ENCODE measurements at places on chromosomes 1 and 21.

DNA sequence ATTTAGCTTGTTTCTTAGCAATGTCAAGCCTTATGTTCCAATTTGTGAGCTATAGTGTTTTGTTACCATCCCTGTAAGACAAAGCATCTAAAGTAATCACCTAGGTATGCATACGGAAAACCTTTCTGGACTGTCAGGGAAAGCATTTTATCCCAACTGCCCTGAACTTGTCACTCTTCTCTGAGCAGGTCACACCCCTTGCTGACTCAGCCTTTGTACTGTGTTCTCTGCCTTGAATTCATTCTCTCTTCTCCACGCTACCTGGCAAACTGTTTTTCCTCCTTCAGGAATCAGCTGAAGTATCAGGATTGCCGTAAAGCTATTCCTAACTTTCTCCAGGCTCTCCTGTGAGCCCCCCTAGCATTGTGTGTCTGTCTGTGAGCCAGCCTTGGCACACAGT, 54.2 kb downstream of the PBX1 start:
- DNase-seq, result no peak

- DNase-seq, result no peak
Observed at GRCh38 chr21:16005996-16006395, 276.2 kb downstream of the USP25 start.

DNA sequence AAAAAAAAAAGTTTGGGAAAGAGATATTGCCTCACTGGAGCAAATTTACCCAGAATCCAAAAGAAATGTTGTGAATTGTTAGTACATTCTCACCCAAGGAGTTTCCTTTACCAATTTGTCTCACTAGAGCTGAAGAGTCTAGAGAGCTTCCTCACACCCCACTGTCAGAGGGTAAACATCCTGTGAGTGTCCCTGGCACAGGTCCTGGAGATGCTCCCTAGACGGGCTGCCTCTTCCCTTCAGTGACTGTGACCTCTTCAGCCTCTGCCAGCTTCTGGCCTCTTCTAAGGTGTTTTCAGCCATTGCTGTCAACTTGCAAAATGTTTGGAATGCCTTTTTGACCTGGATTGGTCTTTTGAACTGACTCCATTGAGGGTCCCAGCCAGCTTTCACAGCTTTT, 159.4 kb downstream of the DHRS3 start:
- no peak for DNase-seq

- DNase-seq, result no peak
Observed at GRCh38 chr1:114270282-114270681, 116.6 kb upstream of the SYT6 start.

- DNase-seq, result no peak
Observed at GRCh38 chr1:234840253-234840652, 230.3 kb upstream of the IRF2BP2 start.

- DNase-seq, result no peak
Observed at GRCh38 chr1:95889400-95889799, 655.4 kb downstream of the RWDD3 start.

DNA sequence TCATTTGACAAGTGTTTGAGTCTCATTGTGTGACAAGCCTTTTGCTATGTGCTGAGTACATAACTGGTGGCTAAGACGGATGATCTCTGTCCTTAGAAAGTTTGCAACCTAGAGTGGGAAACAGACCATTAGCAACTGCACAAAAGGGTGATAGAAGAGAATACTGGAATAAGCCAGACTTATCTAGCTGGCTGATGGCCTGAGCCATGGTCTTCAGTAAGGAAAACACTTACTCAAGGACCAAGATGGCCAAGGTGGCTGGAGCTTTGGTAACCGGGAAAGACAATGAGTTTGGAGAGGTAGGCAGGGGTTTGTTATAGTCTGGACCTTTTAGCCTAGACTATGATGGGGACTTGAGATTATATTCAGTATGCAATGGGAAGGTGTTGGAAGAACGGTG, 1.6 kb upstream of the TAF12 start:
- DNase-seq, result no peak

DNA sequence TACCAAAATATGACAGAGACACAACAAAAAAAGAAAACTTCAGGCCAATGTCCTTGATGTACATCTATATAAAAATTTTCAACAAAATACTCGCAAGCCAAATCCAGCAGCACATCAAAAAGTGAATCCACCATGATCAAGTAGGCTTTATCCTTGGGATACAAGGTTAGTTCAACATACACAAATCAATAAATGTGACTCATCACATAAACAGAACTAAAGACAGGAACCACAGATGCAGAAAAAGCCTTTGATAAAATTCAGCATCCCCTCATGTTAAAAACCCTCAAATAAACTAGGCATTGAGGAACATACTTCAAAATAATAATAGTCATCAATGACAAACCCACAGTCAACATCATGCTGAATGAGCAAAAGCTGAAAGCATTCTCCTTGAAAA, 101.5 kb downstream of the NME7 start:
- DNase-seq, result no peak

DNA sequence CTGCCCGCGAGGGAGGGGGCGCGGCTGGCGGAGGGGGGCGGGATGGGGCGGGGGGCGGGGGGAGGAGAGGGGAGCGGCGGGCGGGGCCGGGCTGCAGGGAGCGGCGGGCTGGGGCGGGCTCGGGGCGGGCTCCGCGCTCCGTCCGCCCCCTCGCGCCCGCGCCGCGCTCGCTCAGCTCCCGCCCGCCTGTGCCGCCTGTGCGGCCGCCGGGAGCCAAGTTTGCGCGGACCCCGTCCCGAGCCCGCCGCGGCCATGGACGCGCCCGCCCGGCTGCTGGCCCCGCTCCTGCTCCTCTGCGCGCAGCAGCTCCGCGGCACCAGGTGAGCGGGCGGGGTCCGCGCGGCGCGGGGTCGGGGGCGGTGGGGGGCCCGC, at the start of gene GABRD:
Gene GABRD (plus strand): TSS at position 174 of the 372 bp plus-strand sequence. CDS start 79 bp downstream, at position 253.
- no peak for DNase-seq

- no peak for DNase-seq
Observed at GRCh38 chr1:6360517-6361070, 33.0 kb downstream of the ACOT7 start.

- no peak for DNase-seq
Observed at GRCh38 chr1:194717941-194718340, 1531.5 kb upstream of the B3GALT2 start.

- no peak for DNase-seq
Observed at GRCh38 chr1:246805135-246805716, 81.0 kb downstream of the SCCPDH start.

- no peak for DNase-seq
Observed at GRCh38 chr1:12143631-12144155, 23.1 kb upstream of the TNFRSF1B start.

GRCh38 chr1:172723251-172723650, 64.3 kb downstream of the FASLG start:
- no peak for DNase-seq

DNA sequence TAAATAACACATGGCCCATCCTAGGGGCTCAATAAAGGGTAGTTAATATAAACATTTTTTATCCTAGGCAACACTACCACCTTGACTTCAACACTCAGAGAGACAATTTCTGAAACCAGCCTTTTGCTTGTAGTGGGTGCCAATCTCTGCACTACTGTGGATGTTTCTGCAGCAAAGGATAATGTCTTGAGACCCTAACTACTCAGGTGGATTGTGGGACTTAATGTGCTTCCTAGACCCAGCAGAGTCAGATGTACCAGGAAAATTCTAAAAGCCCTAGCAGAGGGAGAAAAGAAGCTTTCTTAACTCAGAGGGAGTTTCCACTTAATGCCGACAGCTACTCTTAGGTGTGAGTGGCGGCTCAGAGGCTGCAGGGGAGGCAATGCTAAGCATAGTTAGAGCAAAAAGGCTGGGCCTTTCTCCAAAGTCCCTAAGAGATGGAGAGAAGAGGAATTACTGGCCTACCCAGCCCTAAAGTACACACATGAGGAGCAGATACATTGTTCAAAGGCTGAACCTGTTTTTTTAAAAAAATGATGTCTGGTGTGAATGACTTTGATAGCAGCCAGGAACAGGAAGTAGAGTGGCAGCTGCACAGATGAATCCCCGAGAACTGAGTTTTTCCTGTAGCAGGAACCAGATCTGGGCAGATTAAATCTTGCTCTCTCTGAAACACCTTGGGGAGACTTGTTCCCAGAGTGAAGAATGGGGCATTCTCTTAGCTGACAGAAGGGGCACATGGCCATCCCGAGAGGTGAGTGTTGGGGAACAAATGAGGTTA, 33.5 kb upstream of the ABCD3 start:
- no peak for DNase-seq

GRCh38 chr1:47187926-47188250, 1.9 kb downstream of the PDZK1IP1 start:
- DNase-seq, result no peak

DNA sequence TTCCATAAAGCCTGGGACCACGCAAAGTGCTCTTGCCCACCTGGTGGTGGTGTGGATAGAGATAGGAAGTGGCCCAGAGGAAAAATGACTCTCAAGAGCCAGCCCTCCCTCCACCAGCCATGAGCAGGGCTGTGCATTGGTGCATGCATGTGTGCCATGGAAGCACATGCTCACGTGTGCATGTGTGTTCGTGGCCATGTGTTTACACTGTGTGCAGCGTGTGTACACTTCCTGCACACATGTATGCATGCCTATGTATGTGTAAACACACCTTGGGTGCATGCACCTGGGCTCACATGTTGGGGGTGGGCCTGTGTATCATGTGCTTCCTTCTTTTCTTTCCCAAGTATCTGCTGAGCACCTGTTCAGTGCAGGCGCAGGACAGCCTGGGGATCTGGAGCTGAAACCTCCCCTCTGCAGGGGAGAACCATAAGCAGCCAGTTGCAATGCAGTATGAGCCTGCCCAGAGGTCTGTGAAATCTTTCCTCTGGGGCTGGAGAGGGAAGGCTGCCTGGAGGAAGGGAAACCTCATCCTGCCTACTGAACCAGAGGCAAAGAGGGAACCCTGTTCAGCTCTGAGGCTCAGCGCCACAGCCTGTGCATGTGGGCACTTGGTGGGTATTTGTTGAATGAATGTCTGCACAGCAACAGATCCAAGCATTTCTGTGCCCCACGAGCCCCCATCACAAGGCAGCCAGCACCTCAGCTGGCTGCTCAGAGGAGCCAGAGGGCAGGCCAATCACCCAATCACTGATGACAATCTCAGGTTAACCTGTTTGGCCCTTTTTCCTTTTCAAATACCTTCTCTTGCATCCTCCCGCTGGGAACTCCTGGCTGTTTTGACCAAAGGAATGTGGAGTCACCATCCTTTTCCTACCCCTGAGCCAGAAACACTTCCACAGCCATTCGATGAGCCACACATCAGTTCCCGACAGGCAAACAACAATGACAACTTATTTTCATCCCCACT, 327.0 kb downstream of the NPHP4 start:
- no peak for DNase-seq

DNA sequence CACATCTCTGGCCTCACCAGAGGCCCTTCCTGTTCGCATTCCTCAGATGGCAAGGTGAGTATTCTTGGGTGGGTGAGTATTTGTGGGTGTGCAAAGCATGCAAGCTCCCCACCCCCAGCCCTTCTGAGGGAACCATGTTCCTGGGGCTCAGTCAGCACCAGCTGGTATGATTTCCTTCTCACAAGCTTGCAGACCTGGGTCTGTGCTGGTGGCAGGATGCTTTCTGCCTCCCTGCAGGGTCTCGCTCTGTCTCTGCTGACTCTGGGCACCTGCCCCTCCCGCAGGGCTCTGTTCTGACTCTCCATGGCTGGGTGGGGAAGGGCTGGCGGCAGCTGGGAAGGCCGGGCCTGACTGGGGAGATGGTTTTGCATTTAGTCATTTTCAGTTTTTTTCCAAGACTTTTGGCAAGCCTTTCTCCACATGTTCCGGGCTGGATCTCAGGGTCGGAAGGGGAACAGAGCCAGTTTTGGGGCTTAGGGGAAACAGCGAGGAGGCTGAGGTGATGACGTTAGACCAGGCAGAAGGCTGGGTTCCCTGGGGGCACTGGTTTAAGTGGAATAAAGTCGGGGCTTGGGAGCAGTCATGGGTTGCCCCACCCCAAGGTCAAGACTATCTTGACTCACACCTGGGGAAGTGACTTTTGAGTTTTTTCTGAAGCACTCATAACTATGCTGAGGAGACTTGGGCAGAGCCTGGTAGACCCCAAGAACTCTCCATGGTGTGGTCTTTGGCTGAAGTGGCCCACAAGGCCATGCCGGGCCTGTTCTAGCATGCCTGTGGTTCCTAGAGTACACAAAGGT, 6.2 kb downstream of the RASSF5 start:
- DNase-seq, result no peak

DNA sequence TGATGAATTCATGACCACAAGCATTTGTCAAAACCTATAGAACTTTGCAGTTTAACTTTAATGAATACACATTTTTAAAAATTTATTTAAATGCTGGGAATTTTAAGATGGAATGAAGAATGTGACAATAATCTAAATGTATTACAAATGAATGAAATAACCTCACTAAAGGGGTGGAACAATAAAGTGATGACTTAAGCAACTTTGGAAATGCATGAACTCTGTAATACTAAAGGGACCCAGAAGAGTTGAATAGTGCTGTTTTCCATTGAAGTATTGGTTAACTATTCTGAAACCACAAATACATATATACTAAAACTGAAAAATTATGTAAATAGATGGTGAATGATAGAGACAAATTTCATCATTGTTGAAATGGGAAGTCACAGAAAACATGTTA, 1395.1 kb downstream of the NCAM2 start:
- no peak for DNase-seq

DNA sequence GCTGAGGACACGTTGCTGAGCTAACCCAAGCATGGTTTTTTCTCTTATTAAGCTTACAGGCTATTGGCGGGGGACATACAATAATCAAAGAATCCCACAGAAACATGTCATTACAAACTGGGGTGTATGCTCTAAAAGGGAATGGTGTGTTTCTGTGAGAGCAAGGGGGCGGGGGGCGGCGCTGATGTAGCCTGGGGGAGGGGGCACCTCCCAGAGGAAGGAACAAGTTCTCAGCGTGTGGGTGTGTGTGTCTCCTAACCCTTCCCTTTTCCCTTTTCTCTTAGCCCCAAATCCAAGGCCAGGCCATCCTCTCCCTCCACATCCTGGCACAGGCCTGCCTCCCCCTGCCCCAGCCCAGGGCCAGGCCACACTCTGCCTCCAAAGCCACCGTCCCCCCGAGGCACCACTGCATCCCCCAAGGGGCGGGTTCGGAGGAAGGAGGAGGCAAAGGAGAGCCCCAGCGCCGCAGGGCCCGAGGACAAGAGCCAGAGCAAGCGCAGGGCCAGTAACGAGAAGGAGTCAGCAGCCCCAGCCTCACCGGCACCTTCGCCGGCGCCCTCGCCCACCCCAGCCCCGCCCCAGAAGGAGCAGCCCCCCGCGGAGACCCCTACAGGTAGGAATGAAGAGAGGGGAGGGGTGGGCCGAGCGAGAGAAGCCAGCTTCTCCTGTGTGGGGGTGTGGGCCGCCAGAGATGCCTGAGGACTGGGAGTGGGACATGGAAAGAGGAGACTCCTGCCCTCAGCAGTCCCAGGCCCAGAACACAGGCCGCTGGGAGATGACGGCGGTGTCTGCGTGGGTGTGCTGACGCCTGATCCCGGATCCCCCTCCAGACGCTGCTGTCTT, 21.9 kb downstream of the MAP7D1 start:
- DNase-seq, result no peak

DNA sequence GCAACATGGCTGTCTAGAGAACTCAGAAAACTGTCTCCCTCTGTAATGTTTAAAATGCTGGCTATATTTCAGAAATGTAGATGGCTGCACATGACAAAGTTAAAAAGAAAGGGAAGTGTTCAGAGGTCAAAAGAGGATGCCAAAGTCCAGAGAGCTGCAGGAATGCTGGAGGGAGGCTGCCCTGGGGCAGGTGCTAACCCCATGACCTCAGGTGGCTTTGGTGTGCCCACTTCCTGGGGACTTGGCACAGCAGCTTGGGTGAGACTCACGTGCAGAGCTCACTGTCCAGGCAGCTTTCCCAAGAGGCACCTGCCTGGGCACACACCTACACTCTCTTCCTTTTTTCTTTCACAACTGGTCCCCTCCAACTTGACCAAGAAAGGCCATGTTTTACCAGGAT, 256.4 kb downstream of the KCNJ6 start:
- DNase-seq, result no peak

- no peak for DNase-seq
Observed at GRCh38 chr1:29804181-29804899, 568.0 kb downstream of the PTPRU start.

All from activated effector memory CD4-positive, alpha-beta T cell treated with Interleukin-2 at 50 U/mL for 16 hours (primary cell).